ENCODE measurements at places on chromosomes 5 and 9.

DNA sequence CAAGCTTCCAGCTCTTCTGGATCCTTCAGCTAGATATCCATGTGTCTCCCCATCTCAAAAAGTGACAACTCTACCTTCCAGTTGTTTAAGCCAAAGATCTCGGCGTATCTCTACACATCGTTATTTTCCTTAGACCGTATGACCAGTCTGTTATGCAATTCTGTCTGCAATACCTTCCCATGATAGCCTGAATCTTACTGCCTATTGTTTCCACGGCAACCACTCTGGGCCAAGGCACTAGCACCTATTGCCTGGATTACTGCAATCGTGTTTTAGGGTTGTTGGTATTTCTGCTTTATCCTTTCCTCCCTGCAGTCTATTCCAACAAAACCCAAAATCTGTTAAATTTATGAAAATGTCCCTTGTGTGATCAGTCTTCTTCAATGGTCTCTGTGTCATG is 448.4 kb downstream of the MTRR start:
- DNase-seq, result no peak

GRCh38 chr9:14806941-14807520 is 84.5 kb upstream of the CER1 start:
- DNase-seq, result no peak

GRCh38 chr9:137316012-137316981 is 14.2 kb upstream of the NRARP start:
- DNase-seq, result peak; percentile 88

DNA sequence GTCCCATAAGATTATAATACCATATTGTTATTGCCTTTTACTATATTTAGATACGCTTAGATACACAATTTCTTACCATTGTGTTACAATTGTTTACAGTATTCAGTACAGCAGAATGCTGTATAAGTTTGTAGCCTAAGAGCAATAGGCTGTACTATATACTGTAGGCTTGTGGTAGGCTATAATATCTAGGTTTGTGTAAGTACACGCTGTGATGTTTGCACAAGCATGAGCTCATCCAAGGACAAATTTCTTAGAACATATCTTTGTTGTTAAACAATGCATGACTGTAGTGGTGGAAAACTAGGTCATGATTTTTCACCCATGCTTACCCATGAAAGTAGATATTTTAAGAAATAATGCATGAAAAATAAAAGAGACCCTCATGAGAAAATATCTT is 509.4 kb upstream of the CDH18 start:
- no peak for DNase-seq

GRCh38 chr9:98577446-98577845 is 131.3 kb downstream of the GABBR2 start:
- DNase-seq, result no peak

DNA sequence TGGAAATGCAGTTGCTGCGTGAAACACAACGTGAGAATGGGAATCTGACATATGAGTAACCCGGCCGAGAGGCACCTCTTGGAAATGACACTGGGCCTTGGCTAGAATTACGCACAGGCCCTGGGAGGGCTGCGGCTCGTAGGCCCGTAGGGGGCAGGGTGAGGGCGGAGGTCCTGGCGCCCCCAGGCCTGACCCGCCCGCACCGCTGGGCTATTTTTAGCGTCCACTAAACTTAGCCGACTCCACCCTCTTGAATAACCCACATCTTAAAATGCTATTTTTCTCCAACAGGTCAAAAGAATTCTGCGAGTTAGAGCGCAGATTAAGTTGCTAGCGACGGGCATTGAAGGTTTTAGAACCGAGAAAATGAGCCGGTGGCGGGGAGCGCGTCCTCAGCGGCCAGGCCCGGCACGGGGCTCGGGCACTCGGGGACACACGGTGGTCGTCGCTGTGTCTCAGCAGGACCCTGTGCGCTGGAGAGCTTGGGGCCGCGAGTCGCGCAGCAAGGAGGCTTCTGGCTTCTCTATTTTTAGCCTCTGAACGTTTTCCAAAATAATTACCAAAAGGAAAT is 168.5 kb downstream of the AUH start:
- peak; percentile 89 for DNase-seq

- no peak for DNase-seq
These were observed 7.6 kb downstream of the ARPC5L start for GRCh38 chr9:124869466-124869985.

DNA sequence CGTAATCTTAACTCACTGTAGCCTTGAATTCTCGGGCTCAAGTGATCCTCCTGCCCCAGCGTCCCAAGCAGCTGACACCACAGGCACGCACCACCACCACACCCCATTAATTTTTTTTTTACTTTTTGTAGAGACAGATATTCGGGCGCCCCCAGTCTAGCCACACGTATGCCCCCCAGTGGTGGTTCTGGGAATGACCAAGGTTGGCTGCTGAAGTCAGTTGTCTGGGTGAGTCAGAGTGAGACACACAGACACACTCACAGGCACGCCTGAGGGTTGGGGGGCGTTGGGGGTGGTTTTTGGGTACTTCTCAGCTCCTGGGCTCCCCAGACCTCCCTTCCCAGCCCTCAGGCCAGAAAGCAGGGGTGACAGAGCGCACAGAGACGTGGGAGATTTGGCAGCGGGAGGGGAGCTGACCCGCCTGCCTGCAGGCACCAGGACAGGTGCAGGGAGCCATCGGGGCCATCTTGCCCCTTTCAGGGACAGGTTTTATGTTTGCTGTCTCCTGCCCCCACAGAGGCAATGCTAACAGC is 4.2 kb upstream of the ENTPD8 start:
- DNase-seq, result peak; percentile 90

GRCh38 chr9:98039607-98040017 is 16.9 kb upstream of the NANS start:
- no peak for DNase-seq

DNA sequence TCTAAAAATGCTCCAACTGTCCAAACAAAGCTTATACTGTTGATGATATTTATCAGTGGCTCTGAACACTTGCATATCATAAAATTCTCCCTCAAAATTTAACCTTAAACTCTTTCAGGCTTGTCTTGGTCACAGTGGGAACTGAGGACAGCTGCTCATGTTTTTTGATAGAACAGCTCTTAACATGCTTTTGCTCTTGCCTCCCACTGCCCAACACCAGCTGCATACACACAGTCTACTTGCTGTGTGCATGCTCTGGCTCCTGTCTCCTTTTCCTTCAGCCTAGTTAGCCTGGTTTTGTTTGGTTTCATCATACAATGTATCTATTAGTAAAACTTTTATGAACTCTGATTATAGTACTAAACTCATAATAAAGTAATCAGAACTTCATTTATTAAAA is 64.6 kb downstream of the GHR start:
- no peak for DNase-seq

DNA sequence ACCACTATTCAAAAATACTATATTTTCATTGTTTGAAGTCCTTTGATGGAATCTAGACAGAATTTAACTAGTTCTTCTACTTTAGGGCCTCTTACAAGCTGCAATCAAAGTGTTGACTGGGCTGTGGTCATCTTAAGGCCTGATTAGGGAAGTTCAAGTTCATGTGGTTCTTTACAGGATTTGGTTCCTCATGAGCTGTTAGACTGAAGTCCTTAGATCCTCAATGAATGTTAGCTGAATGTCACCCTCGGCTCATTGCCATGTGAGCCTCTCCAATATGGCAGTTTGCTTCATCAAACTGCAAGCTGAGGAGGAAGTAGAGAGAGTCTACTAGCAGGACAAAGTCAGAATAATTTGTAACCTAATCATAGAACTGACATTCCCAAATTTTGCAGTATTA is 135.1 kb downstream of the CSNK1G3 start:
- no peak for DNase-seq

DNA sequence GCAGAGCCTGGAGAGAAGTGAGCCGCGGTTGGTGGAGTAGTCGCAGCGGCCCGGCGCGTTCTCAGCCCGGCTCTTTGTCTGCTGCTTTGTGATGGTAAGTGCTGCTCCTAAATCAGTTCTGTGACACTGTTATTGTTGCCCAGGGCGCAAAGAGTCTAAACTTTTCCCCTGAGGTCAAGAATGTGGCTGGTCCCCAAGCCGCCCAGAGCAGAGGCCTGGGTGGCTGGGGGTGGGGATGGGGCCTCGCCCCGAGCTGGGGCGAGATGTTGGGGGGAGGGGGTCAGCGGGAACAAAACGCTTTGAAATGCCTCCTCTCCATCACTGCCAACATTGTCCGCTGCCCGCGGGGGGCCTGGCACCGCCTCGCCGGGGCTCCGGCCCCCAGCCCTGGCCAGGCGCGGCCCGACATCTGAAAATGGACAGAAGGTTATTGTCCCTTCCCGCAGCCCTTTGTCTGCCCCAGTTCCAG is 11.7 kb upstream of the CERCAM start:
- no peak for DNase-seq

DNA sequence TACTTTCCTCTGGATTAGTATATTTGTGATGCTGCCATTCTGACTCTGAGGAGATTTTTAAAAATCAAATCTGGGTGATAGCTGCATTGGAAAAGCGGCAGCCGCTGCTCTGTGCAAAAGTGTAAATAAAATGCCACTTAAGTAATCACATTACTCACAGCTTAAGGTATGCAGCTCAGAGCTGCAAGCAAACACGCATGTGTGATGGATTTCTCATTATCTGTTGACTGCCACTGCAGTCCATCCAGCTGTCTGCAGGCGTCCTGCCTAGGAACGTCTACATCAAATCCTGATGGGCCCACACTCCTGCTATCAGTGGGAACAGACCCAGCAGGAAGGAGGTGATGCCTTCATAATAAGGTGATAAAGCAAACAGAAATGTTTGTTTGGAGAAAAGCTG is 216.9 kb downstream of the SPOCK1 start:
- DNase-seq, result peak; percentile 76

GRCh38 chr5:38134810-38135209 is 123.5 kb upstream of the EGFLAM start:
- peak; percentile 40 for DNase-seq

GRCh38 chr5:162956570-162956969 is 480.8 kb upstream of the CCNG1 start:
- DNase-seq, result no peak

- no peak for DNase-seq
These were observed 507.3 kb downstream of the CTNND2 start for GRCh38 chr5:11396917-11397316.

DNA sequence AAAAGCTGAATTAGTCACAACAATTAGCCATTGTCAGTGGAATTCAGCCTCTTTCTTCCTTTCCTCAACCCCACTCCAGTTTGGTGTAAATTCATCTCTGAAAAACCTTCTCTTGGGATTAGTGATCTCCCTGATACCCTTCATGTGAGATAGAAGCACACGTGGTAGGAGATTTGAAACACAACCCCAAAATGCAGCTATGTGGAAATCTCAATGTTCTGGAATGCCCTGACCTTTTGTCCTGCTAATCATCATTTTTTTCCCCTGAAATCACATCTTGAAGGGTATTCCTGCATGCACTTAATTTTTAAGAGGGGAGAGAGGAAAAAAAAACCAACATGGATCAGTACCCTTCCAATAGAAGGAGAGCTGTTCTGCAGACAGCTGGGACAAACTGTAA is 612.6 kb downstream of the EBF1 start:
- no peak for DNase-seq

GRCh38 chr5:179986328-179986727 is 78.6 kb upstream of the TBC1D9B start:
- no peak for DNase-seq

DNA sequence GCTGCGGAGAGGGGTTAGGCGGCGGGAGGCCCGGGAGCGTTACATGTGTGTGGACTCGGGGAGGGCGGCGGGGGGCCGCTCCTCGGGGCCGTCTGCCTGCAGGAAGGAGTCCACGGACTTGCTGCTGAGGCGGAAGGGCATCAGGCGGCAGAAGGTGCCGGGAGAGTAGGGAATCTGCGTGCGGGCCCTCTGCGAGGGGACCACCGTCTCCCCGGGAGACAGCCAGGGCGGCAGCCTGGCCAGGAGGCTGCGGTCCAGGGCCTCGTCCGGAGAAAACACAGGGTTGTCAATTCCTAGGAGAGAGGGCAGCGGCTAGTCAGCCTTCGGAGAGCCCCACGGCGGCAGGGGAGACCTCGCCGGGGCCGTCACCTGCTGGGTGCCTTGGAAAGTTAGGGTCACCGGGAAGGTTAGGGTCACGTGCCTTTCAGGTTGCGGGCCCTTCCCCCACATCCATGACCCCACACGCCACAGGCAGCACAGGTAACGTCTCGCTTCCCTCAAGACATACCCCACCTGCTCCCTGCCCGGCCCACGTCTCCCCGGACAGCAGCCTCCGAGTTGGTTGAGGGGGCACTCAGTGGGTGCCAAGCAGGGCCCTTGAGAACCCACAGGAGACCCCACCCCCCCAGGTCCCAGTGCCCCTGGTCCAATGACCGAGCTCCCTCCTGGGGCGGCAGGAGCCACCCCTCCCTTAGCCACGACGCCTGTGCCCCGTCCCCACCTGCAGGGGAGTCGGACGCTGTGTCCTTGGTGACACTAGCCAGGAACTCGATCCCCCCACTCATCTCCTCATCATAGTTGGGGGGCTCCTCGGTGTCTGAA is 32.1 kb downstream of the EXOC3 start:
- DNase-seq, result peak; percentile 55

DNA sequence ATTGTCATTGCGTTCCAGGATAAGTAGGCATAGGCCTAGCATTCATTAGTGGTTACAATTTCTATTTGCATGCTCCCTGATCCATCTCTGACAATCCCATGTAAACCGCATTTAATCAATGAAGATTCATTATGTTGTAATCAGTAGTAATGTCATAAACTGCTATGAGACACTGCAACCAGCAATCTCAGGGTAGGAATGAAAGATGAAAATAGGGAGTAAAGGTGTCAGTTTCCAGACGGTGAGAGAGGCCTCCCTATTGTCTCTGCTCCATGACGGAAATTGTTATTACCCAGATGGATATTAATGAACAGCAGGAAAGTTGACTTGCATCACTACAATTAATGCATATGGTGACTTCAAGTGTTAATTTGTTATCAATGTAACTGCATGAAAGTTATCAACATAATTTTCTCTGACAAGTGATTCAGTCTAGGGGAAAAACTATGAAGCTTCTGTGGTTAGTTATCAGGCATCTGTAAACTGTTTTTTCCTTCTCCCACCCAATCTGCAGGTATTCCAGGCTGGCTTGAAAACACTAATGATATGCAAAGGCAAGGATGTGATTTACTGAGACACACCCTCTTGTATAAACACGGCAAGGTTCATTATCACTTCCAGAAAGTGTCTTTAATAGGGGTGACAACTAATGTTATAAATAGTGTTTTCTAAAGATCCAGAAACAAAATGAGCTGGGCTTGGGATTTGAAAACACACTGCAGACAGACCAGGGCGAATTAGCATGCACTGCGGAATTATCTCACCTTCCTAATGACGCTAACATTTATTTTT is 73.5 kb downstream of the ZNF622 start:
- no peak for DNase-seq

All from right cardiac atrium (tissue), 5 donors.